ENCODE measurements at places on chromosomes 12 and 14. TPM values are rescaled to one million over a fixed set of nuclear protein-coding genes. Genes with fewer than 3 reads are reported as not detected.

DNA sequence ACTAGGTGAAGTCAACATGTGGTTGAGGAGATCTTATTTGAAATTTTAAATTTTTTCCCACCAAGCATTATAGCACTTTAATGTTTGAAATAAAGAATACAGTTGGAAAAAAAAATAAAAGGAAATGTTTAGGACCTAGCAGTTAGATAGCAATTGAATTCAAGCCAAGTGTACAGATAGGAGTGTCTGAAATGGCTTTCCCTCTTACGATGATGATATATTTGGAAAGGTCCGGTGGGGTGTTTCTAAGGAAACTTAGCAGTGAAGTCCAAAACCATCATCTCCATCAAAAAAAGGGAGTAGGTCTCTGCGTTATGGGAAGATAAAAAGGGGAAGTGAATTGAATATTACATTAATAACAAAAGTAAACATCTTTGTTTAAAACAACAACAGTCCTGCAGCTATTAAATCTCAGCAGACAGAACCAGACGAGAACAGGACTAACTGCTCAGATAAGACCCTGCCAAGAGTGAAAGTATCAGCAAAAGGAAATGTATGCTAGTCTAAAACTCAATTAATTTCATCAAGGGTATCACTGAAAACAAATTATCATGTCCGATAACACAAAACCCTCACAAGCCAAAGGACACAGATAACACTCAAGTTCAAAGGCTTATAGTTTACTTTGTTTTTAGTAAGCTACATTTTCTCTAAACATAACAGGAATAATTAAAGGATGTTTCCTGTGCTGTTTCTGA is 242.0 kb downstream of the BMP4 start:
- H3K4me1 ChIP-seq: peaks cover 9% of the 10 kb centered on the region
- no peaks in the 10 kb centered on the region for H3K27me3 ChIP-seq
- H3K27ac ChIP-seq: no peak overlapping the region
- DNase-seq: peak; percentile 32
- H3K36me3 ChIP-seq: no peaks in the 10 kb centered on the region

GRCh38 chr12:102120564-102120873 is 536 bp downstream of the PARPBP start:
- peak; percentile 12 for DNase-seq
- no peaks in the 10 kb centered on the region for H3K27me3 ChIP-seq
- H3K36me3 ChIP-seq: peaks cover 5% of the 10 kb centered on the region
- peak overlapping the region; percentile 73 for H3K4me3 ChIP-seq
- peaks cover 16% of the 10 kb centered on the region for H3K4me1 ChIP-seq

DNA sequence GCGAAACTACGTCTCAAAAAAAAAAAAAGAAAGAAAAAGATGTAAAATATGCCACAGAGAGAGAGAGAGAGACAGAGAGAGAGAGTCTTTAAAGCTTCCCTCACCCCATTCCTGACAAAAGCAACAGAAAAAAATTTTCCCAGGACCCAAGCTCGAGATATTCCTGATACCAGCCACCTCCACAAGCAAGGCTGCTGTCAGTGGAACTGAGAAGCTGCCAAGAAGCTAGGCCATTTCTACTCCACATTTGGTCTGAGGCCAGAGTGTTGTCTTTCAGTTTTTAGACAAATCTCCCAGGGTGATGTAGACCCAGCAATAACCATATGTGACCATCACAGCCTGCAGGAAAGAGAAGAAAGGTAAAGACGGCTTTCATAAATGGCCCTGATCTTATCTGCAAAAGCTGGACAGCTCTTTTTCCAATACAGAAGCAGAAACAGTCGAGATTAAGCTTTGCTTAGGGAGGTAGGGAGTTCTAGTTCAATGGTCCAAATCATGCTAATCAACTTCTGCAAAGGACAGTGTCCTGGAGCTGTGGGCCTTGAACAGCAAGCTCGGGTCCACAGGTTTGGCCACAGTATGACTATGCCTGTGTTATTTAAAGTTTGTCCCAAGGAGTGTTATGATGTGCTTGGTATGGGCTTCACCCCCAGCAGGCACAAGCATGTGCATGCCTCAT is 130.3 kb upstream of the NUDT4 start:
- no peaks in the 10 kb centered on the region for H3K27me3 ChIP-seq
- no peaks in the 10 kb centered on the region for H3K36me3 ChIP-seq
- no peak for DNase-seq
- H3K4me1 ChIP-seq: peaks cover 4% of the 10 kb centered on the region
- no peak overlapping the region for H3K27ac ChIP-seq

DNA sequence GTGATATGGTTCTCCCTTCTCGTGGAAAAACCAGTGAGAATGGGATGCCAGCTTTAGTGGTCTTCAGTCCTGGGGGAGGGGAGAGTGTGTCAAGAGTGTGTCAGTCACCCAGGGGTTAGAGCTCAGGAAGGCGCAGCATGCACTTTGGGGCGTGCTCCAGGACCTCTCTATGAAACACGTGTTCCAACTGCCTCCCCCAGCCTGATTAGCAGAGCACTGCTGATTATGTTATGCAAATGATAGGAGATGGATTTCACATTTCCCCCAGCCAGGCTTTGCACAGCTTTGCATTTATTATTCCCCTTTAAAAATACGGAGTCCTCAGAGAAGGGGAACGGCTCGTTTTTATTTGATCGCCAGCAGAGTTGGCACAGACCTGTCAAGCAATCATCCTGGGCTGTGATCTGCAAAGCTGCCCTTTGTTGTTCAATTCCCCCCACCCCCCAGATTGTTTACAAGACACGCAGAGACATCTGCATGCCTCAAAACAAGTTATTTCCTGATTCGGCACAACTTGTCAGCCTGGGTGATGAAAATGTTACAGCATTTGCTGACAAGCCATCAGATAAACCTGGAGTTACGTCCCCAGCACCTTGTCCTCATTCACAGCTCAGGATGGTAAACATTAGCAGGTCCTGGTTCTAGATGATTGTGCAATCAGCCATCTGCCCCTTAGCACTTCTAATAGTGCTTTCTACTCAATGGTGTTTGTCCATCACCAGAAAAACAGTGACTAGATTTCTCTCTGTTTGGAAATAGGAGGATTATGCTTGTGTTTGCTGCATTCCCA is 196.5 kb downstream of the NOVA1 start:
- H3K27ac ChIP-seq: no peak overlapping the region
- H3K36me3 ChIP-seq: no peaks in the 10 kb centered on the region
- peak; percentile 57 for DNase-seq
- no peaks in the 10 kb centered on the region for H3K4me1 ChIP-seq
- no peaks in the 10 kb centered on the region for H3K27me3 ChIP-seq

DNA sequence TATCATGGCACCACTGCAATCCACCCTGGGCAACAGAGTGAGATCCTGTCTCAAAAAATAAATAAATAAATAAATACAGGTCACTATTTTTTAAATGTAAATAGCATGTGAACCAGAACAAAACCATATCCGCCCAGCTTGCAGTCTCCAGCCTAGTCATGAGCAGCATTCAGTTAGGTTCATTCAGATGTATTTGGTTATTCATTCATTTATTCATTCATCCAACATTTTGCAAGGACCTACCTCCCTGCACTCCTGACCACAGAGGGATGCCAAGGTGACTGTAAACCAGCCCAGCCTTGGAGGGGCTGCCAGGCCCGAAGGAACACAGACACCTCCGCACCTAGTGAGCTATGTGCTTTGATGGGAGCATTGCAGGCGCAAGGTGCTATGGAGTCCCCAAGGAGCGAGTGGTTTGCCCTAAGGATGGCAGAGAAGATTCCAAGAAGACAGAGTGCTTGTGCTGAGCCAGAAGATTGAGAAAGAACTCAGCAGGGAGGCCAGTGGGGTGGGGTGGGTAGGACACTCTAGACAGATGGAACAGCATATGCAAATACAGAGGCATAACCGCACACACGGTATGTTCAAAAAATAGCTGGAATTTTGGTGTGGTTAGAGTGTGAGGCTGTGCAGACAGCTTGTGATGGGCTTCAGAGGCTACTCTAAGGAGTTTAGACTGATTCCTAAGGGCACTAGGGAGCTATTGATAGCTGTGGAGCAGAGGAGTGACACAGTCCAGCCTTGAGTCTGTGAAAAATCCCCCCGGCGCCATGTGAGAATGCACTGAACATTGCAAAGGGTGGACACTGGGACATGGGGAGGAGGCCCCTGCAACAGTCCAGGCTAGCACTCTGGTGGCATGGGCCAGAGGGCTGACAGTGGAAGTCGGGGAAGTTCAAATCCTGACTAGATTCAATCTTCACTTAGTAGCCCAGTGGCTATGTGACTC is 11.7 kb downstream of the DTX1 start:
- no peak overlapping the region for H3K4me3 ChIP-seq
- no peaks in the 10 kb centered on the region for H3K4me1 ChIP-seq
- DNase-seq: no peak
- peaks cover 11% of the 10 kb centered on the region for H3K27me3 ChIP-seq

DNA sequence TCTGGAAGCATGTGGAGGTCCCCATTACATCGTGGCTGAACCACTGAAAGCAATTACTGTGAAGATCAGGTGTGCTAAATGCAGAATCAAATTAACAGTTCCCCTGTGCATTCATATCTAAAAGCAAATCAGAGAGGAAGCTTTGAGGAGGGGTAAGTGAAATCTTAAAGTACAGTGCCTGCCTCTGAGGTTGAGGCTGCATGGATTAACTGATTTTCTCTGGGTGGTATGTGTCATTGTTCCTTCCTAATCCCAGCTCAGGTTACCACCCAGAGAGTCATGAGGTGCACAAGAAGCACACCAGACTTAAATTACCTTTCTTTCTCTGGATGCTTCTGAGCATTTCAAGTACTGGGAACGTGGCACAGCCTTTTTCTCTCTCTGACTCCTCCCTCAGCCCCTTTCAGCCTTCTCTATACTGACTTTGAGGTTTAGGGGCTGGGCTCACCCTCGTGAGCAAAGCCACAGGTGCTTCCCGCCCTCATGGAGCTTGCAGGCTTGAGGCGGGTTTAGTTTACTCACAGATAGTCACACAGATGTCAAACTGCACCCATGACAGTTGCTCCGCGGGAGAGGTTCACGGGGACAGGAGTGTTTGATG is 237.6 kb upstream of the CRY1 start:
- H3K4me3 ChIP-seq: no peak overlapping the region
- H3K4me1 ChIP-seq: no peaks in the 10 kb centered on the region
- H3K36me3 ChIP-seq: no peaks in the 10 kb centered on the region
- DNase-seq: no peak
- H3K27ac ChIP-seq: no peak overlapping the region

GRCh38 chr12:130761537-130762318 is 45.6 kb upstream of the RIMBP2 start:
- H3K36me3 ChIP-seq: no peaks in the 10 kb centered on the region
- DNase-seq: no peak
- no peak overlapping the region for H3K4me3 ChIP-seq
- H3K4me1 ChIP-seq: no peaks in the 10 kb centered on the region

GRCh38 chr14:54170301-54170700 is 213.7 kb upstream of the BMP4 start:
- H3K4me1 ChIP-seq: no peaks in the 10 kb centered on the region
- H3K27me3 ChIP-seq: no peaks in the 10 kb centered on the region

GRCh38 chr12:126390969-126391566 is 1325.8 kb downstream of the AACS start:
- no peaks in the 10 kb centered on the region for H3K27me3 ChIP-seq
- no peak overlapping the region for H3K4me3 ChIP-seq
- H3K4me1 ChIP-seq: no peaks in the 10 kb centered on the region
- no peak for DNase-seq
- H3K36me3 ChIP-seq: no peaks in the 10 kb centered on the region

DNA sequence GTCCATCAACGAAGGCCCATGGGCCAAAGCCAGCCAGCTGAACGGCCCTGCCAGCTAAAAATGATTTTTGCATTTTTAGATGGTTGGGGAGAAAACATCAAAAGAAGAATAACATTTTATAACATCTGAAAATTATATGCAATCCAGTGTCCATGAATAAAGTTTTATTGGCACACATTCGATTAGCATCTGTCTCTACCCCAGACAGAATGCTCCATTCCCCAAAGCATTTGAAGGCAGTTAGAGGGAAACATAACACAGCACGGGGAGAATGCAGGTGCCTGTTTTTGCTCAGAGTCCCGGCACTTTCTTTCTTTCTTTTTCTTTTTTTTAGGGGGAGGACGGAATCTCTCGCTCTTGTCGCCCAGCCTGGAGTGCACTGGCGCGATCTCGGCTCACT is 110.7 kb downstream of the ZNF664 start:
- H3K36me3 ChIP-seq: no peaks in the 10 kb centered on the region
- no peaks in the 10 kb centered on the region for H3K4me1 ChIP-seq
- H3K27ac ChIP-seq: no peak overlapping the region
- H3K27me3 ChIP-seq: no peaks in the 10 kb centered on the region
- DNase-seq: no peak
- no peak overlapping the region for H3K4me3 ChIP-seq

DNA sequence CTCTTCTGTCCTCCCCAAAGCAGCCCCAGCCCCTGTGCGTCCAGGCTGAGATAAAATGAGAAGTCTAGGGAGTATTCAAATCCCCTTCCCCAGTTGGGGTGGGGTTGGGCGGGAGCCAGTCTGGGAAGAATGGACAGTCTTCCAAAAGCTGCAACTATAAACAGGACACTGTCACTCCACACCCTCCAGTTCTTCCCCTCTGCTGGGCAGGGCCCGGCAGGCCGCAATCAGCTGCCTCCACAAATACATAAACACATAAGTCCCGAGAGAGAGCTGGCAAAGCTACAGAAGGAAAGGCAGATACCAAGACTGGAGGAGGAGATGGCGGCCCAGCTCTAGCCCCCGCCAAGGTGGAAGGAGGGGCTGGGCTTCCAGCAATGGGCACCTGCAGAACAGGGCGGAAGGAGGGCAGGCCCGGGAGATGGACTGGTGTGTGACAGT is 12.7 kb downstream of the LTBP2 start:
- H3K4me3 ChIP-seq: no peak overlapping the region
- peak; percentile 77 for DNase-seq
- peaks cover 20% of the 10 kb centered on the region for H3K4me1 ChIP-seq
- H3K27ac ChIP-seq: peak overlapping the region; percentile 85
- no peaks in the 10 kb centered on the region for H3K36me3 ChIP-seq
- no peaks in the 10 kb centered on the region for H3K27me3 ChIP-seq

DNA sequence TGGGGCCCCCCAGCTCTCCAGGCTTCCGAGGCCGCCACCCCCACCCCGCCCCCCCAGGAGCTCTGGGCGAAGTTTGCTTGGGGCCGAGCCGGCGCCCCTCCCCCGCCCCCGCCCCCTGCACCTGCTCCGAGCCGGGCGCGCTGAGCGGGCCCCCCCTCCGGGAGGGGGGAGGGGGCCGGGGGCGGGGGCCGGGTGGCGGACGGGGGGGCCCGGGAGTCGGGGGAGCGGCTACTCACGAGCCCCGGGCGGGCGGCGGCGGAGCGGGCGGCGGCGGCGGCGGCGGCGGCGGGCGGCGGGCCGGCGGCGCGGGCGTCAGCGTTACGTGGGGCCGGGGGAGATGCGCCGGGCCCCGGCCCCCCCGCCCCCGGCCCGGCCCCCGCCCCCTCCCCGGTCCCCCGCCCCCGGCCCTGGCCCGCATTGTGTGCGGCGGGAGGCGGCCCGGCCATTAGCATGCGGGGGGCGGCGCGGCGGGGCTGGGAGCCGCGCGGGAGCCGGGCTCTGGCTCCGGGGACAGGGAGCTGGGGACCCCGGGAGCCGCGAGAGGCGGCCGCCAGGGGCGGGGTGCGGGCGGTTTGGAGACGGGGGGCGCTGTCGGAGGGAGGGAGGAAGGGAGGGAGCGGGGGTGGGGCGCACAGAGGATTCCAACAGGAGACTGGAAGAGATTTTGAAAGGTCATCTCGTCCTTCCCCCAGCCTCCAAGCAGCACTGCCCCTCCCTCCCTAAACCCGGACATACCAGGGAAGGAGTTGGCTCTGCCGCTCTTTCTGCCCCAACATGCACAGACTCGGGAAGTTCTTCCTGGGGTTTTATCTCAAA is at the start of gene ZNF219:
TSS of gene ZNF219 (minus strand) at position 580 of the 816 bp plus-strand sequence. CDS start 5,064 bp downstream, outside the sequence.
- peak; percentile 85 for DNase-seq
- H3K27ac ChIP-seq: peak within 1 kb of the TSS; percentile 93
- peaks cover 27% of the 10 kb centered on the region for H3K4me1 ChIP-seq
- no peaks in the 10 kb centered on the region for H3K36me3 ChIP-seq

TAC3 gene
- total RNA-seq: not detected

ZFHX2 gene
- under 0.01 TPM for total RNA-seq

ASPG gene
- 0.58 TPM for total RNA-seq

PTPRR gene
- total RNA-seq: 11.1 TPM
